Stimulated activated effector memory CD8-positive, alpha-beta T cell treated with anti-CD3 and anti-CD28 coated beads, Interleukin-12 subunit alpha, Interleukin-12 subunit beta, amount 100 ng/mL, for 72 hours (primary cell): ENCODE measurements at places on chromosomes 5 and 9.

DNA sequence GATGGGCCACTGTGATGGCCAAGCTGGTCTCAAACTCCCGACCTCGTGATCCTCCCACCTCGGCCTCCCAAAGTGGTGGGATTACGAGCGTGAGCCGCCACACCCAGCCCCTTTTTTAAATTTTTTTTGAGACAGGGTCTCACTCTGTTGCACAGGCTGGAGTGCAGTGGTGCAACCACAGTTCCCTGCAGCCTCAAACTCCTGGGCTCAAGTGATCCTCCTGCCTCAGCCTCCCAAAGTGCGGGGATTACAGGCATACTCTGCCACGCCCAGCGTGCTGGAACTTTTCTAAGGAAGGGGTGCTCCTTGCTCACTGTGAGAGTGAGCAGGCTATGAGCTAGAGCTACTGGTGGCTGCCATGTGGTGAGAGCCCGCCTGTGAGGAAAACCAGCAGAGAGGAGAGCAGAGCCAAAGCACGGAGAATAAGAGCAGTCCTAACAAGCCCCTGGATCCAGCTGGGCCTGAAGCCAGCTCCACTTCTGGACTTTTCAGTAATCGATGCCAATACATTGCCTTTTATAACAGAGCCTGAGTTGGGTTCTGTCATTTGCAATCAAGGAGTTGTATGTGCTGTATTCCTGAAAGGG is 75.5 kb upstream of the UNC5A start:
- DNase-seq, result no peak

GRCh38 chr9:125066839-125067619 is 76.3 kb downstream of the SCAI start:
- DNase-seq, result no peak

DNA sequence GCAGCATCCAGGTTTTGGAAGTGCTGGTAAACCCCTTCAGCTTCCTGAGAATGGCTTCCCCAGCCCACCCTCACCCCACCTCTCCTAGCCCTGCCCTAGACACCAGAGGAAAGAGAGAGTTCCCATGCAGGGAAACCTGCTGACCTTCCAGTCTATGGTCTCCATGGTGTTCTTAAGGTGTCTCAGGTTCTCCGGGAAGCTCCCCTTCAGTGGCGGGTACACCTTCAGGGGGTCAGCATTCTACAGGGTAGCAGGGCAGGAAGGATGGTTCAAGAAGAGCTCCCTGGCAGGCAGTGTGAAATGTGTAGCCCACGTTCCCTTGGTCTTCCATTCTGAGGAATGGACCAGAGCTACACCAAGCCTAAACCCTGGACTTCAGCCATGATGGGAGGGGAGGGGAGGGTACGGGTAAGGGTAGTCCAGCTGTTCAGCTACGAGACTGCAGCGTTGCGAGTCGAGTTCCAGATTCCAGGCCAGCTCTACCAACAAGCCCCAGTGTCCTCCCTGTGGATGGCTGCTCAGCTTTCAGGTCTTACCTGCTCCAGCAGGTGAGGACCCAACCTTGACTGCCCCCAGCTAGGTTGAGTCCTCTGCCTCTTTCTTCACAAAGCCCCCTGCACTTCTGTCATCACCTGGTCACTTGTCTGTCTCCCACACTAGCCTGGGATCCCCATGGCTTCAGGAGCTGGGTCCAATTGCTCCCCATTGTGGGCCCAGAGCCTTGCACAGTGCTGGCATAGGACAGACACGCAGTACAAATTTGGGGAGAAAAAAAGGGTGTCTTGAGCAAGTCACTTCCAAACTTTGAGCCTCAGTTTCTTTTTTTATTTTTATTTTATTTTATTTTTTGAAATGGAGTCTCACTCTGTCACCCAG is 7.5 kb downstream of the CD74 start:
- DNase-seq, result no peak

GRCh38 chr9:76868897-76869296 is 37.0 kb downstream of the PRUNE2 start:
- no peak for DNase-seq

DNA sequence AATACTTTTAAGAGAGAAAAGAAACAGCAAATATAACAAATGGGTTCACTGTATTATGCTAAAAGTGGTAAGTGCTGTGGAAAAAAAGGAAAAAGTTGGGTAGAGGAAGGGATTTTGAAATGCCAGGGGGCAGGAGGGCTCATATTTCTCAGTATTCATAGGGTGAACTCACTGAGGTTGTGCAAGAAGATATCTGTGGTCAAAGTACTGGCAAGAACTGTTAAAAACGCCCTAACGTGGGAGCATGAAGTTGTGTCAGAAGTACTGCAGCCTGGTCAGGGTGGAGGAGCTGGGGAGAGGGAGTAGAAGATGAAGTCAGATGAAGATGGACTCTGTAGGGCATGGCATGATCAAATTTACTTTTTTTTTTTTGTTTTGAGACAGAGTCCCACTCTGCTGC is 31.2 kb upstream of the SLC28A3 start:
- no peak for DNase-seq

DNA sequence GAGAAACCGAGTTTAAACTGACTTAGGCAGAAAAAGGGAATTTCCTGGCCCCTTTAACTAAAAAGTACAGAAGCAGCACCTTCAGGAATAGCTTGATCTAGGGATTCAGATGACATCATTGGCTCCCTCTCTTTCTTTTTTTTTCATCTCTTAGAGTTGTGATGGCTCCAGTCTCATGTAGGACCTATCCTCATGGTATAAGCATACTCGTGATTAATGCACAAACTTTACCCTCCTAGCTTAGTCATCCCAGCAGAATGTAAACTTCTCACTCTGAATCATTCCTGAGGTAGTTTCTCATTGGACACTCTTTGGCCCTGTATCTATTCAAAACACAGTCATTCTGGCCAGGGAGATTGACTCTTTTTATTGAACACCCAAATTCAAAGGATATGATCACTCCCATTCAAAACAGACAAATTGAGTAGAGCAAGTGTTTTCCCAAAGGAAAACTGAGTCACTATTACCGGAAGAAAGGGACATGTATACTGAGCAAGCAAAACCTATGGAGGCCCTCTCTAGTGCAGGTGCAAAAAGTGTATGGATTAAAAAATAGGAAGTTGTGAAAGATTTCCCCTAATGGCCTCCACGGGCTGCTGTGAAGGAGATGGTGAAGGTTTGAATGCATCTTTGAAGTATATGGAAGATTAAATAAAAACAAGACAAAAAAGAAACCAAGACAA is 27.6 kb upstream of the SMIM23 start:
- no peak for DNase-seq

GRCh38 chr5:103244398-103244797 is 14.2 kb upstream of the MACIR start:
- DNase-seq, result no peak

DNA sequence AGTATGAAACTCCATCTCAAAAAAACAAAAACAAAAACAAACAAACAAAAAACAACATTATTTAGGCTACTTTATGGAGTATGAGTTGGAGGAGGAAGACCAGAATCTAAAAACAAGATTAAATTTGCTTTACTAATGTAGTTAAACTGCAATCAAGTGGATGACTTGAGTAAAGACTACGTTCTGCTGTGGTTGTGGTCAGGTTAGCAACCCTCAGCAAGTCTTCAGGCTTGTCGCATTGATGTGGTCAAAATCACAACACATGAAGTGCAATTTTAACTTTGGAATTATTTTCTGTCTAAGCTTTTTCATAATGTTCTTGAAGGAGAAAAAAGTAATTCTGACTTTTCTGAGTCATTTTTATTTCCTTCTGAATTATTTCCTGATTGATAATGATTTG is 43.1 kb downstream of the PDE6A start:
- DNase-seq, result no peak

GRCh38 chr5:44783634-44784315 is 25.0 kb upstream of the MRPS30 start:
- no peak for DNase-seq

- no peak for DNase-seq
These were observed 309.6 kb downstream of the SLIT3 start for GRCh38 chr5:168991311-168991710.

GRCh38 chr5:175243441-175243840 is 200.5 kb downstream of the DRD1 start:
- no peak for DNase-seq

DNA sequence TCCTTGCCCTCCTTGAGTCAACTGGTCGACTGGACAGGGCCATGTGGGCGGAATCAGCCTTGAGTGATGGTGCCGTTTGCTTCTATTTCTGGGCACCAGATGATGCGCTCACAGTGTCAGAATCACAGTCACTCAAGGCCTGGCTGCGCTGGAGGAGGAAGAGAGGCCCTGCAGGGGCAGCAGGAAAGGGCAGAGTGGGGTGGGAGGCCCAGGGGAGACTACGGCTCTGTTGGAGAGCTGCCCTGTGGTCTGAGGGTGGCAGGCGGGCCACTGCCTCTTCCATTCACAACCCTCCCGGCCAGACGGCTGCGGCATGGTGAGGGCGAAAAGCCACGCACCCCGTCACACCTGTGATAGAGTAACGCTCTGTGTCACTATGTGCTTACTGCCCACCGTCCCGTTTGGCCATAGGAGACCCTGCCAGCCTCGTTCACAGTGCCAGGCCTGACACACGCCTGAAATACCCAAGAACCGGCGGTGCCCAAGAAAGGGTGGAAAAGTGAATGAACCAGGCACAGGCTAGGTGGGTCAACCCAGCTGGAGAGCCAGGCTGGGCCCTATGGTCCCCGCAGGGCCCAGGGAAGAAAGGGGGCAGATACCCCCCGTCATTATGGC is 9.9 kb downstream of the PLPP7 start:
- no peak for DNase-seq

GRCh38 chr9:124410321-124410913 is 4.8 kb downstream of the PSMB7 start:
- no peak for DNase-seq

- DNase-seq, result no peak
These were observed 53.0 kb upstream of the PDZD2 start for GRCh38 chr5:31585895-31586270.
